Left lung (tissue), 14 donors: ENCODE measurements at places on chromosomes 16 and 17. TPM values are rescaled to one million over a fixed set of nuclear protein-coding genes. Genes with fewer than 3 reads are reported as not detected.

Gene GNAO1
- polyA plus RNA-seq = 20.8 TPM

Gene SLC6A2
- not detected for polyA plus RNA-seq

DNA sequence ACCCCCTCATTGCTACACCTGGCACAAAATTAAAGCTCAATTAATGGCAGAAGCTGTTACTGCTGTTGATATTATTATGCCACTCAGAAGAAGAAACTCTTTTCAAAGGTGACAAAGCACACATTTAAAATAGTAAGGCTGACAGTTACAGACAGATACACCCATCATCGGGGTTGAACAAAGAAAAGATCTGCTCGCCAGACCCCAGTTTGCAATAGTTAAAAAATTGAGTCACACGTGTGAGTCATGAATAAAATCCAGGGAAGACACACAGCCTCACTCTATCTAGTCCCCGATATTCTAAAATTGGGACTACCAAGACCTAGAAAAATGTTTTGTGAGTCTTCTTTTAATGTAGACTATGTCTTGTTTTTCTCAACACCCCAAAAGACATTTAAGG lies 330.0 kb upstream of the SOX9 start:
- DNase-seq = no peak

- DNase-seq = no peak
Measured at GRCh38 chr16:19044769-19045168, 22.6 kb upstream of the COQ7 start.

DNA sequence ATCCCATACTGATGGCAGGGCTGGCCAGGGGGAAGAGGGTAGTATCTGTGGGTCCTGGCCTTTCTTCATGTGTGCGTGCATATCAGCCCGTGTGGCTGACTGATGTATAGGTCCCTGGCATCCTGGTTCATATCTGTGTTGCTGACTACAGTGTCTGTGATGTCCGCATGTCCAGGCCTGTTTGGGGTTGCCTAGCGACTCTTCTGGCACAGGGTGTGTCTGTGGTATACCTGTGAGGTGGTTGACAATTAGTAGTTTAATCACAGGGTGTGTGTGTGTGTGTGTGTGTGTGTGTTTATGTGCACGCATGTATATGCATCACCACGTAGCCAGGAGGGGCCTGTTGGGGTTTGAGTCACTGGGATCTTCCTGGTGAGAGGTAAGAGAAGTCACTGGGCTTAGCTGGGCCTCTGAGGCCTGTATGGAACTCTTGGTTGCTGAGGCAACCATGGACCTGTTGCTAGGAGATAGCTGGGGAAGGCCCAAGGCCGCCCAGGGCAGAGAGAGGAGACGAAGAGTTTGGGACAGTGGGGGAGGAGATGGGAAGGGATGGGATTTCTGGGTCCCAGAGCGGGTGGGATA lies 603 bp upstream of the TMEM95 start:
- no peak for DNase-seq

- DNase-seq = no peak
Measured at GRCh38 chr17:81520021-81520901, 7.7 kb upstream of the ACTG1 start.

GRCh38 chr16:86107215-86107825 lies 208.4 kb downstream of the IRF8 start:
- no peak for DNase-seq

DNA sequence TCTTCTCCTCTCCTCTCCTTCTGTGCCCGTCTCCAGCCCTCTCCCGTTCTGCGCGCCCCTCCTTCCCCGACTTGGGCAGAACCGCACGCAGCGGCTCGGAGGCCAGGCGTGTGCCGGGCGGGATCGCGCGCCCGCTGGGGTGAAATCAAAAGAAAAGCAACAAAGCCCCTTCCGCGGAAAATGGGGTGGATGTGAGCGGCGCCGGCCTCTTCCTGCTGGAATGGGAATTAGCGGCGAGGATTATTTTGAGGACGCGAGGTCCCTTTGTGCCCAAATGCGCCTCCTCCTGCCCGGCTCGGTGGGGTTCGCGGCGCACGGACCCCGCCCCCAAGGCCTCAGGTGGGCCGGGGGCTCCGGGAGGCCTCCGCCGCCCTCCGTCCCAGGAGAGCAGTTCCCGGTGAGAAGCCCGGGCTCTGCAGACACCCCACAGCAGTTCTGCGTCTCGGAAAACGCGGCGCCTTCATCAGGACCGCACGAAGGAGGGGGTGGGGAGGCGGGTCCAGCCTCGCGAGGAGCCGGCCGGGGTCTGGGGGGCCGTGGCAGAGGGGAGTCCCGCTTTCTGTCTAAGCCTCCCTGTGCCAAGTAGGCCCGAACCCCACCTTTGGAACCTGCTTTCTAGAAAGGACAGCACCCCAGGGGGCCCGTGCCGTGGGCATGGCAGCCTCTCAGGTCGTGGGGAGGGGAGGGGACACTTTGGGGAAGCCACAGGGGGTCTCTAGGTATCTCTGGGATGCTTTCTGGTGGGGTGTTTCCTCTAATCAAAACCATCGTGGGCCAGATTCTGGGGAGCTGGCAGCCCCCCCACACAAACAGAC lies 91.0 kb upstream of the CBX4 start:
- DNase-seq = no peak

DNA sequence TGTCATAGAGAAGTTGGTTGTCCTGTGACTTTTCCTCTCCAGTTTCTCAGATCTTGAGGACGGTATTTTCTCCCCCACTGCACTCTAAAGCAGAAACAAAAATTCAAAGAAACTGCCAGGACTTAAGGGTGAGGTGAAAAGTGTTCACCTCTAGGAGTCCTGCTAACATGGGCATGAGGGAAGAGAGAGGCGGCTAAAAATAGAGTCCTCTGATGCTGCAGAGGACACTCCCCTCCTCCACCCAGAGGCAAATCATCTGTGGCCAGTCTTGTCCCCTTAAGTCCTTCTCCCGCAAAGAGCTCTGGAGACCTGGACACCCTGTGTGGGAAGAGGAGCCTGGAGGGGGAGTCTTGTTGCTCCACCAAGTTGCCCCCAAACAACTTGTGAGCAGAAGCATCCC lies 4.7 kb upstream of the DDX19A start:
- no peak for DNase-seq
